ENCODE measurements at places on chromosomes 7 and 10.

- DNase-seq = no peak
Measured at GRCh38 chr10:14356921-14357320, 26.2 kb upstream of the FRMD4A start.

DNA sequence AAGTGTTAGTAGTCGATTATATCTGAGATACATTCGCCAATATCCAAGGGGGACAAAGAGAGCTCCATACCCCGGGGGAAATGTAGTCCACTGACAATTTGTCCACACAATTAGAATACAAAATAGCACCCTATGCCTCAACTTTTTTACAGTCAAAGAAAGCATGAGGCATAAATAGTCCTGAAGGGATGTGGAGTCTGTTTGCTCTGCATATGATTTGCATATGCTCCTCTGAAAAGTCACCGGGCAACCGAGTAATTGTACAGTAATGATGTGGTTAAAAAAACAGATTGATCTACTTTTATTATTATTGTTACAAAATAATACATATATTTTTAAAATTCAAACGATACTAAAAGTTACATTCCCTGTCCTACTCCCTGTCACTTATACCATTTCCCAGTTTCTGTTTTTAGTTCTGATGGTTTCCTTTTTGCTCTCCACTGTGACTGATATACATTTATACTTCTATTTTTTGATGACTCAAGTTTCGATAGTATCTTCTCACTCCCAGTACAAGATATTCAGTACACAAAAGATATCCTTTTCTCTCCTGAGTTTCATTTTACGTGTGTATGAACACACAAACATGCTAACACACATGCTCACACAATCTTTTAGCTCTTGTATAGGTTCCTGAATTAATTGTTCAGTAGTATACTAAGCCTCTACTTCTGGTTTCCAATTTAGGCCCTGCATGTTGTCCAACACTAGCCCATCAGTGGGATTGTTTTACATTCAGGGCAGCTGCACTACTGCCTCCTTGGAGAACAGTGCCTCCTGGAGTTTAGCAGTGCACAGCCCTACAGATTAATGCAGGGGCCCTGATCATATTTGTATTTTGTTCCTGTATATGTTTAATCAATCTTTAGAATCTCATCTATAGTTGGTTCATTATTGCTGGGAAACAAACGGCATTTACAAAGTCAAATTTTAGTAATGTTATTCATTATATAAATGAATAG lies 130.9 kb downstream of the TES start:
- no peak for DNase-seq

GRCh38 chr7:139860090-139860775 lies 31.2 kb downstream of the TBXAS1 start:
- peak; percentile 31 for DNase-seq

GRCh38 chr7:150449206-150449952 lies 1.1 kb upstream of the GIMAP8 start:
- DNase-seq = no peak

- DNase-seq = no peak
Measured at GRCh38 chr7:66913118-66914037, 7.6 kb upstream of the TMEM248 start.

GRCh38 chr10:101071267-101071884 lies 9.6 kb downstream of the KAZALD1 start:
- no peak for DNase-seq

Data from femur (tissue), 1 donor.